Breast epithelium (tissue), 4 donors: ENCODE measurements at places on chromosomes 4 and X. TPM values are rescaled to one million over a fixed set of nuclear protein-coding genes. Genes with fewer than 3 reads are reported as not detected.

DNA sequence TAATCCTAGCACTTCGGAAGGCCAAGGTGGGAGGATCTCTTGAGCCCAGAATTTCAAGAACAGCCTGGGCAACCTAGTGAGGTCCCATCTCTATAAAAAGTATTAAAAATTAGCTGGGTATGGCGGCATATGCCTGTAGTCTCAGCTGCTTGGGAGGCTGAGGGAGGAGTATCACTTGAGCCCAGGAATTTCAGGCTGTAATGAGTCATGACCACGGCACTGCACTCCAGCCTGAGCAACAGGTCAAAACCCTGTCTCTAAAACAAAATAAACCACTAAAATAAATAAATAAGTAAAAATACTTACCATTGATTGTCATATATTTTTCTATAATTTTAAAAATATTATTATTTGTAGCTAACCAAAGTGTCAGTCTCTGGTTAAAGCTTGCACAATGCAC is 315.6 kb upstream of the SMIM31 start:
- no peak for DNase-seq

- DNase-seq: no peak
Observed at GRCh38 chr4:6410068-6410467, 62.3 kb downstream of the PPP2R2C start.

DNA sequence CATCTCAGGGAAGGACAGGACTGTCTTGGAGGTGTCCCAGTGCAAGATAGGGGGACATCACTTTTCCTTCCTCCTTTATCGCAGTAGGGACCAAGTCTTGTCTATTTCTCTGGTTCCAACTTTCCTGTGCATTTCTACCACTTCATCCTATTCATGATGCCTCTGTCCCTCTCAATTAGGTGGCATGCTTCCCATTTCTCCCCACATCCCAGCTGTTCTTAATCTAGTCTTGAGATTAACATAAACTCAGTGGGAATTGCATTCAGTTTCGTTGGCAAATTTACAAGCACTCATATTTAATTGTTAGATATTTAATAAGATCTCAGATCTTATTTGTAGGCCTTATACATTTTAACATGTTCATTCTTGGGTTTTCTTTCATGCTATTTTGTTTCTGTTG is 15.7 kb upstream of the ODAM start:
- DNase-seq: no peak

DNA sequence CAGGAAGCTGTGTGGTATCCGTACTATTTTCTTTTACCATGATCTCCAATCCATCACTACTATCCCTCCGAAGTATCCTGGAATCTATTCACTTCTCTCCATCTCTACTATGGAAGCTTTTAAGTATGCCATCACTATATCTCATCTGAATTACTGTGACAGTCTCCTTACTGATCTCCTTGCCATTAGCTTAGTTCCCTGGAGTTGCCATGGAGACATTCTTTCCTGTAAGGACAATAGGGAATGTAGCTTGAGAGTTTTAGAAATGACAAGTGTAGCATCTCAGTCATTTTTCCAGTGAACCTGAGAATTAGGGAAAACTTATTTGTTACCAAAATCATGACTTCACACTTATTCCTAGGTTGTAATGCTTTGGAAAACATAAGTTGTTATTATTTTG is 86.3 kb downstream of the HPGD start:
- no peak for DNase-seq

DNA sequence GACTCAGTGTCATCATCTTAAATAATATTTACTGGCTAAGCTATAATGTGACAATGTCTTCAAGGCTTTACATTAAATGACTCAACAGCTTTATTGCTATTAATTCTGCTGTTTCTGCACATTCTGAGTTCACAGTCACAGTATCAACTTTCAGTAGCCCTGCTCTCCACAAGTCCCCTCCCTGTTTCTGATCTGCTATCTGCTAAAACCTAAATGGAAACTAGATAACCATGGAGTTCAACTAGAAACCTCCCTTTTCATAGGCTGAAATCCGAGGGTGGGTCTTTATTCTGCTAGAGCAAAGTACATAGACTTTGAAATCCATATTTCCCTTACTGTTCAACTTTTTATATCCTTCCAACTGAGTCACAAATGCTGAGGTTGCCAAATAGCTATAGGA is 5.4 kb upstream of the ACE2 start:
- no peak for DNase-seq

- no peak for DNase-seq
Observed at GRCh38 chr4:84484236-84484635, 14.9 kb downstream of the NKX6-1 start.

DNA sequence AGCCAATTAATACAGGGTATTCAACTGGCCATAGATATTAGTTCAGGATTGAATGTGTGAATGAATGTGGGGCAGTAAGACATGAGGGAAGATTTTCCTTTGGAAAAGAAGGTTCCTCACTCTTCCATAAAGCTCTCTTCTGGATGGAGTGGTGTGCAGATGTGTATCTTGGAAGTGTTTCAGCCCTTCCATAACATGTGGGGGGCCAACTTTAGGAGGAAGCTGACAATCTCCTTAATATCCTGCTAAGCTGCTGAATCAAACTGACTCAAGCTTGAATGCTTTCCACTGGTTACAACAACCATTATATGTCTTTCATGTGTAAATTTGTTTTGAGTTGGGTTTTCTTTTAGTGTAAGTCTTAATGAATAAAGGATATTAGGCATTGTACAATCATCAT is 40.3 kb downstream of the FANCB start:
- DNase-seq: no peak

GRCh38 chr4:136803433-136803832 is 728.9 kb downstream of the PCDH18 start:
- no peak for DNase-seq

DNA sequence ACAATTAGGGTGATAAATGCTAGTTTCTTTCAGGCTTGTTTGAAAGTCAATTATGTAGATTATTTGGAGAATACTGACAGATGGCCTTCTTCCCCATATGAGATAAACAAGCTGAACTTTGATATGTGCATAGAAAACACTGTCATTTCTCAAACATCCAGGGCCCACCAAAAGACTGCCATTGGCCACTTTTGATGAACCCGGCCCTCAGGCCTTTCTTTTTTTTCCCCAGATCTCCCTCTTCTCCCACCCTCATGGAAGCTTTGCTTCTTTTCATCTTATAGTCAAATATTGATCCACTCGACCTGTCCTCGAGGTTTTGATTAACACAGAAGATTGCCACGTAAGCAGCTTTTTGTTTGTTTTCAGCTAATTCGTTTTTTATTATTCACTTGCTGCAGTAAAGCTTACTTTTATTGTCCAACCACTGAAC is 377.4 kb downstream of the SMARCA1 start:
- DNase-seq: no peak

- DNase-seq: no peak
Observed at GRCh38 chr4:68460085-68460484, 12.8 kb downstream of the TMPRSS11E start.

DNA sequence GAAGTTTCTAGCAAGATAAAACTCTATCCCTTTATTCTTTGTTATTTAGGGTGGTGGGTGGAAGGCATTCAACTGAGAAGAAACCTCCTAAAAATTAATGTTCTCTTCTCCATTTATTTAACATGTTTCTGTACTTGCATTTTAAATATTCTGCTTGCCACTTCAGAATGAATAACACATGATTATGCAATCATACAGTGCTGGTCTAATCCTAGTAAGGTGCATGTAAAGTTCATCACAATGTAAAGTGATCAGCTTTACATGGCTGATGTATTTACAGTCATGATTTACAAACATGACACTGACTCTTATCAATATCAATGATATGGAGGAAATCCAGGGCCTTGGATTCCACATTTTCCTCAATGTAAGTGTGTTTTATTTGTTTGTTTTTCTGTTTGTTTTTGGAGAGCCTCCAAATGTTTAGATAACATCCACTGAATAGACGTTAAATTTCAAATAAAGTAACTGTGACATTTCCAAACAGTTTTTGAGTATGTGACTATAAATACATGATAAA is 342.1 kb upstream of the CTSO start:
- DNase-seq: no peak

- no peak for DNase-seq
Observed at GRCh38 chr4:176957353-176958118, 164.8 kb upstream of the VEGFC start.

DNA sequence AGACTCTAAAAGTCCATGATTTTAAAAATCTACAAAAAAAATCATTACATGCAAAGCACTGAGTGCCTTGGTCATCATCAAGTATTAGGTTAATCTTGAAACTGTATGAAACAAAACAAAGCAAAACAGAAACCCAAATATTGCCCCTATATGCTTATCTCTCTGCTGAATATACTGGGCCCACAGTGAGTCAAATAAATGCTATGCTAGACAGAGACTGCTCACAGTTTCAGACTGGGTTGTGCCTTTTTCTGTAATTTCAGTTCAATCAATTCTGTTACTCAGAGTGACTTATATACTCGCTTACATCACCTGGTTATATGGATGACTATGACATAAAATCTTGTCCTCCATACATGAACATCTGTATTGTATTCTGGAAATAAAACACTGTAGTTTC is 257.1 kb upstream of the ACTRT1 start:
- no peak for DNase-seq

DNA sequence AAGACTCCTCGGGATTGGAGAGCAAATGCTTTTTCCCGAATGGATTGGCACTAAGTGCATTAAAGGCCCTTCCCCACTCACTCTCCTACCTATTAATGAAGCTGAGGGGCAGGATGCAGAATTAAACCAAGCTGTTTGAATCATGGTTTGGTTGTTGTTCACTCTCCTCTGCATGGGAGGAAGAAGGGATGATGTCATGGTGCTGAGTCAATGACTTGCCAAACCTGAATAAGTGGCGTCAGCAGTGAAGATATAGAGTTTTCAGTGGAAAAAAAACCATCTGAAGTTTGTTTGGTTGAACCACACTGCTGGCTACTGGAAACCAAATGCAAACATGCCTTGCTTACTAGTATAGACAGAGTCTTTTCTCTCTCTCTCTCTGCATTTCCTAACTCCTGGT is 19.8 kb upstream of the ZXDA start:
- no peak for DNase-seq

- DNase-seq: no peak
Observed at GRCh38 chrX:20666331-20666730, 399.6 kb upstream of the RPS6KA3 start.

GRCh38 chr4:161188578-161188977 is 975.2 kb downstream of the FSTL5 start:
- no peak for DNase-seq

DNA sequence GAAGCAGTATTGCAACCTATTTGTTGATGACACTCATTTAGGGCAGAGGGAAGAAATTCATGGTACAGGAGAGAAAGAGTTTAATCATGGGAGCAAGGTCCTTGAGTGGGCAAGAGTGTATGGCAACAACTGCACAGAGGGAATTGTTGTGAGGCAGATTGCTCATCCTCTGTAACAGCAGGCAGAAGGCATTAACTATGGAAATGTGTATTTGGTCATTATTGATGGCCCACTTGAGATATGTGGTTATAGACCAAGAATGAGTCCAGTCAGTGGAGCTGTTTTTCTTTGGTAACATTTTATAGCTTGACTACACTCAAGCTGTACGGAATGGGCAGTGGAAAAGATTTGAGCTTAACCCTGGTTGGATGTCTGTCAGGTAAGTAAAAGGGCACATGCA is 15.9 kb downstream of the PLRG1 start:
- DNase-seq: no peak

DNA sequence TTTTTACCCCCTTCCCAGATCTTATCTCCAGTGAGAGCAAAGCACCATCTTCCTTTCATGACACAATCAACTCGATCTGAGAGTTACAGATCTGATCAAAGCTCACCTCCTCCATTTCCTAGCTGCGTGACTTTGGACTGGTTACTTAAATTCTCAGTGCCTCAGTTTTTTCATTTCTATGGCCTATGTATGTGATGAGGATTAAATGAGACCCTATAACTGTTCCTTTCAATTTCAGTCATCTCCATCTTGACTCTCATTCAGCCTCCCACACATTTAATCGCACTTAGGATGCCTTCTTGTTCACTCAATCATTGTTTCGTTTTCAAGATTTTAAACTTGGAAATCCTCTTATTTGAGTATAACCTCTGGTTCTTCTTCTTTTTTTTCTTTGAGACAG is 20.1 kb upstream of the CXCR3 start:
- no peak for DNase-seq

The SYN1 gene
- total RNA-seq: not detected

The LIAS gene
- 13.1 TPM for total RNA-seq

The GPR50 gene
- total RNA-seq: not detected

The NUDT11 gene
- total RNA-seq: 2.2 TPM

The IGFBP7 gene
- 769 TPM for total RNA-seq

The CXCL11 gene
- not detected for total RNA-seq

The CT45A3 gene
- total RNA-seq: not detected

The PQBP1 gene
- total RNA-seq: 56.0 TPM

The SPANXC gene
- total RNA-seq: not detected

The KLHL15 gene
- 10.4 TPM for total RNA-seq

The SASH3 gene
- 18.7 TPM for total RNA-seq

The MAP3K15 gene
- total RNA-seq: not detected
